H54 (cell line): ENCODE measurements at places on chromosomes 7 and 10.

- no peak for DNase-seq
Measured at GRCh38 chr10:7526017-7526400, 115.2 kb upstream of the SFMBT2 start.

DNA sequence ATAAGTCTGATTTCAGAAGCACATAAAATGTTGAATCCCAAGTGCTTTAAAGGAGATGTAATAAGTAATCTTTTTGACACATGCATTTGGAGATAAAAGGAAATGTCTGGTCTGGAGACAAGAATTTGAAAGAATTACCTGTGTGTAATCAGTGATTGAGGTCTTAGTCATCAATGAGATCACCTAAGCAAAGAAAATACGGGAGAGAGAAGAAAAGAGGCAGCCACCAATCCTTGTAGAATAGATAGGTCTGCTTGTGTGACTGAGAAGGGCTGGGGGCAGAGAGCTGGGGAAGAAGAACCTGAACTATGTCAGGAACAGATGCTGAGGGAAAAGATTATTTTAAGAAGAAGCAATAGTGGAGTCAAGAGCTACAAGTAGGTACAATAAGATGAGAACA lies 49.3 kb upstream of the ITPRID1 start:
- DNase-seq = no peak

GRCh38 chr7:8141070-8141469 lies 120.9 kb downstream of the ICA1 start:
- DNase-seq = no peak

- DNase-seq = no peak
Measured at GRCh38 chr10:26198119-26198518, 18.5 kb upstream of the GAD2 start.

- DNase-seq = no peak
Measured at GRCh38 chr10:20863008-20863407, 34.1 kb downstream of the NEBL start.

DNA sequence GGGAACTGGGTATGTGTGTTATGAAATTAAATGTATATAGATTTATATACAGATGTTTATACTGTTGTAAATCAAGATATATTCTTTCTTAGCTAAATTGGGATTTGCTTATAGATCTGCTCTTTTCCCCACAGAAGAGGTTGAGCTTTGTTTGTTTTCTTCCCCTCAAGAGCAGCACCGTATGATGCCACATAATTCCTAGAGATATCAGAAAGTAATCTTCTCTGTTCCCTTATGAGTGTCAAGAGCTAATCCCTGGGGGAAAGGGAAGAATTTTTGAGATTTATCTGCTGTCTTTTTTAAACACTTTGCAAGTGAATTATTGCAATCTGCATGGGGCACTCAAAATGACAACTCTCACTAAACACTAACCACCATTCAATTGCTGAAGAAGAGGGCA lies 68.7 kb upstream of the SP4 start:
- DNase-seq = no peak

DNA sequence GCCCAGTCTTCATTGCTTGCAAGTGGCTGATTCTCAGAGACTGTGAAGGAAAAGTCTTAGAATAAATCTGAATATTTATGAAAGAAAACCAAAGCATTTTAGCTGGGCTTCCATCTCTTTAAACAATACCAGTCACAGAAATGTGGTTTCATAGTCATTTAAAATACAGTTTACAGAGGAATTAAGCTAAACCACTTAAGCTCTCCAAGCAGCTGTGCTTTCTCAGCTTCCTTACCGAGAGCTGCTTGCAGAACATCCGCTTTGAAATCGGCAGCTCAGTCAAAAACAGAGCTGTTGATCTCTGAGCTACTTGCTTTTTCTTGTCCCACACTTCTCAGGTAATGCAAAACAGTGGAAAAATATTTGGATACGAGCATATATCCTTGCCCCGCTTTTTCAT lies 134.5 kb downstream of the DYNC1I1 start:
- DNase-seq = no peak

DNA sequence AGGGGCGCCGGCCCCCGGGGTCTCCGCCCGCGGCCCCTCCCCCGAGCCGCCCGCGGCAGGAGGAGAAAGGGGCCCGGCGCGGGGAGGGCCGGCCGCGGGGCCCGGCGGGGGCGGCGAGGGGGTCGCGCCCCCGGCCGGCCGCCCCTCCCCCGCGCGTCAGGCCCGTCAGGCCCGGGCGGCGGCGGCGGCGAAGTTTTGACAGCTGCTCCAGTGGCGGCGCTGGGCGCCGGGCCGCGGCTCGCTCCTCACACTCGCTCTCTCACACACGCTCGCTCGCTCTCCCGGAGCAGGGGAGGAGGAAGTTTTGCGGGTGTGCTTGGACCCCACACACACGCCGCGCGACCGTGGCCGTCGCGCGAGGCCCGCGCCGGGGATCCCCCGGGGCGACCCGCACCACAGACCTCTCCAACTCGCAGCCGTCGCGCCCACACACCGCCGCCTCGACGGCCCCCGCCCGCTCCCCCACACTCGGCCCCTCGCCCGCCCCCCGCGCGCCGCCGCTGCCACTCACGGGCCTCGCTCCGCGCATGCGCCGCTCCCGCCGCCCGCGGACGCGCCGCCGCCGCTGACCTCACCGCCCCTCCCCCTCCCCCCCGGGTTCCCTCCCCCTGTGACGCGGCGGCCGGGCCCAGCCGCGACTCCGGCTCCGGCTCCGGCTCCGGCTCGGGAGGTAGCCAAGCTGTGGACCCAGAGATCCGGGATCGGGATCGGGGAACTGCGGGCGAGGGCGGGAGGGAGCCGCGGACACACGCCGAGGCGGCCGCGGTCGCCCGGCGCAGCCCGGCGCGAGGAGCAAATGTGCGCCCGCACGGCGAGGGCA lies 518 bp upstream of the KMT2C start:
- DNase-seq = peak; percentile 88

DNA sequence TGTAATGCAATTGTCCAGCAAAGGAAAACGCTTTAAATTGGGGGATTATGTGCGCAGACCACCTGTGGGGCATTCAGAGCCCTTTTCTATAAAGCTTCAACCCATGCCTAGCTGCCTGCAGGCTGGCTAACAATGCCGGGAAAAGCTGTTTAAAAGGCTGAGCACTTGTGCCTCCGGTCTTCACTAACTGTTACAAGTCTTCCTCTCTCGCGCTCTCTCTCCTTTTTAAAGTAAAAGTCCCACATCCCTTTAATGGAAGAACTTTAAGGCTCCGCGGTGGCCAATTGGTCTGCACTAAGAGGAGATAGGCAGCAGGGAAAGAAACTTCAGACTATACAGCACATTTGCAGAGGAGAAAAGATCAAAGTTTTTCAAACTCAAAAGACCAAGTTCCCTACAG lies 4.6 kb downstream of the FZD8 start:
- DNase-seq = no peak

GRCh38 chr10:110284262-110284661 lies 20.5 kb downstream of the SMNDC1 start:
- DNase-seq = no peak

DNA sequence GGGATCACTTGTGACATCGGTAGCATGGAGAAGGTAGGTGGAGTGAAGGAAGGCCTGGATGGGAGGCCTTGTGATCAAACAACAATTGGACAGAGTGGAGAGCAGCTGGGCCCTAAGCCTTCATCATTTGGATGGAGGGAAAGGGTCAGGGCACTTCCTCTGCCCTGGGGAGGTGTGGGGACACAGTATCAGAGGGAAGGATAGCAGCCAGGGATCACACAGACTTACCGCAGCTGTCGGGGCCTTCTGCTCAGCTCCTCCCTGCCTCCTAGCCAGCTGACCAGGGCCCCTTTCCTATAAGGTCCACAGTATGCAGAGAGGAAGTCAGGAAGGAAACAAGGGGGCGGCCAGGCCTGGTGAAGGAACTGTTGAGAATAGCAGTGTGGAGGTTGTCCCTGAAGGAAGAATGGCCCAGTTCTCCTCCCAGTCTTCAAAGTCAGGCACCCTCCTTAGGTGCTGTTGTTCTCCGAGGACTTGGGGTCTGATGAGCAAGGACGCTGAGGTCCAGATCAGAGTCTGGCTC lies 62.1 kb downstream of the ABCC2 start:
- DNase-seq = no peak

DNA sequence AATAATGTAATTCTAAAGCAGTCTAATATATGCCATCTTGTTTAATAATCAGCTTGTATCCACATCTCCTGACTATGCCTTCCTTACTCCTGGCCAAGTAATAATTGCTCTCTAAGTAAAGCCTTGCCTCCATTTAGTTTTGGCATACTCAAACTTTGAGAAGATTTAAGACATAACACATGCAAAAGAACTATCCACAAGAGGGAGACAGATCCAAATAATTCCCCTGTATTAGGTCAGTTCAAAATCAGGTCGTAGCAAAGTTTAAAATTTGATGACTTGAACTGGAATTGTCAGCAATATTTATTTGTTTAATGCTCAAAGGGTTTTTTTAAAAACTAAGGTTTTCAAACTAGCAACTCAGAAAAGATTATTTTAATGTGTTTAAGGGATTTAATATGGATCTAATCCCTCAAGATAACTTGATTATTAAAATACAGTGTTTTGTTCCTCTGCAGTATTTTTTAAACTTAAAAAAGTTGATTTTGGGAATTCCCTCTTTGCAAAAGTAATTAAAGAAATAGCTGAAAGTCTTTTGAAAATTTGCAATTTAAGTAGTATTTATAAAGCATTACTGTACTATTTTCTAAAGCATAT lies 95.3 kb downstream of the HDAC9 start:
- DNase-seq = no peak

- no peak for DNase-seq
Measured at GRCh38 chr10:121683816-121684215, 85.6 kb upstream of the FGFR2 start.

GRCh38 chr10:25683344-25683743 lies 250.7 kb upstream of the MYO3A start:
- no peak for DNase-seq

DNA sequence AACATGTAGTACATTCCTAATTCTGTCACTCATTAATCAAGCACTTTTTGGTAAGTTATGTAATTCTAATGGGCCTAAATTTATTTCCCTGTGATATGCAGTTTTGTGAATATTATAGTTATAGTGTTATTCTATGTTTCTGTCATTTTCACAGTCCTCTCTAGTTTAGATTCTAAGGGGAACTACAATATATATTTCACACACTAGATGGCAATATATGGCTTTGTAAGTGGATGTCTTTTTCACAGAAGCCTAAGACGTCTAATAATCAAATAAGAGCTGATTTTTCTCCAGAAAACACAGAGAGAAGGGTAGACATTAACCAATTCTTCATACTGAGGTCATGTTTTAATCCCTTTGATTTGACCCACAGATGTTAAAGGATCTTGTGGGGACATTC lies 18.0 kb downstream of the RNLS start:
- no peak for DNase-seq

DNA sequence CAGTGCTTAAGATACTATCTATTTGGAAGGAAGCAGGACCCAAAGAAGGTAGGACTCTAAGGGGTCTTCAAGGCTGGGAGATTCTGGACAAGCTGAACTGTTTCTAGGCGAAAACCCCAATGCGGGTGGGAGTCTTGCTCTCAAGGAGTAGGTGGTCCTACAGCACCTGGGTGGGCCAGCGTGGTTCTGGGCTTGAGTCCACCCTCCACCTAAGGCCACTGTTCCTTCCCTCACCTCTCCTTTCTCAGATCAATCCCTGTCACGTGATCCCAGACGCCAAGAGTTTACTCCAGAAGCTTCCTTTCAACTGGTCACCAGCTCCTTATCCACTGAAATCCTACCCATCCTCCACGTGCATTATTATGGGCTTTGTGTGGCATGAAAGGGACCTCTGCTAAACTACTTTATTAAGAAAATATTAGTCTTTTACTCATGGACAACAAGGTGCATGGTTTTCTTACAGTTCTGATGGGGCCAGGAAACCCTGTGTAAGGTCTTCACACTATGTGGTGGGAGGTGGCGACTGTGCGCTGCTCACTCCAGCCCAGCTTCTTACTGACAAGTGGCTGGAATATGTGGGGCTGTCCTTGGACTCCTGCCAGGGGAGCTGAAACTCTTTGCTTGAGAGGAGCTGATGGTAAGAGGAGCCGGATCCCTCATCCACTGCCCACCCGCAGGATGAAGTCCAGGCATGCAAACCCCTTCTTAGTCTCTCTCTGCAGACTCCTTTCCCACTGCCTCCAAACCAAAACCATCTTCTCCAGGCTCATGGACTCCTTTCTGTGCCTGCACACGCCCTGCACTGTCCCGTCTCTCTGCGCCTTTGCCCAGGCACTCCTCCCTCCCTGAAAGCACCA lies 1.6 kb downstream of the ZNF746 start:
- no peak for DNase-seq

- no peak for DNase-seq
Measured at GRCh38 chr7:93830141-93830925, 60.2 kb downstream of the TFPI2 start.

- no peak for DNase-seq
Measured at GRCh38 chr7:151591866-151592265, 72.2 kb upstream of the RHEB start.

DNA sequence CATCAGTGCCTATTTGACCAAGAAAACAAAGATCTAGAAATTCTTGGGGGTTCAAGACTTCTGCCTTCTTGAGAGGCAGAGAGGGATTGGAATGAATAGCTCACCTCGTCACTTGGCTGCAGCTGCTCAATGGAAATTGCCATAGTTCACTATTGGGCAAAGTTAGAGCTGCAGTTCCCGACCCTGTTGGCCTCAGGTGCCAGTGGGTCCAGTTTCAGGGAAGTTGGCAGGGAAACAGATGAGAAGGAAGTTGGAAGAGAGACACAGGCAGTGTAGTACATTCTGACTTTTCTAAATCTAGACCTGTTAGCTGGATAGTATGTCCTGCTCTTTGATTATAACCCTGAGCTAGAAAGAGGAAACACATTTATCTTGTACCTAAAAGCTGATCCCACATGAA lies 19.1 kb downstream of the A1CF start:
- DNase-seq = no peak

- no peak for DNase-seq
Measured at GRCh38 chr10:5142199-5142598, 42.8 kb downstream of the AKR1C8 start.

DNA sequence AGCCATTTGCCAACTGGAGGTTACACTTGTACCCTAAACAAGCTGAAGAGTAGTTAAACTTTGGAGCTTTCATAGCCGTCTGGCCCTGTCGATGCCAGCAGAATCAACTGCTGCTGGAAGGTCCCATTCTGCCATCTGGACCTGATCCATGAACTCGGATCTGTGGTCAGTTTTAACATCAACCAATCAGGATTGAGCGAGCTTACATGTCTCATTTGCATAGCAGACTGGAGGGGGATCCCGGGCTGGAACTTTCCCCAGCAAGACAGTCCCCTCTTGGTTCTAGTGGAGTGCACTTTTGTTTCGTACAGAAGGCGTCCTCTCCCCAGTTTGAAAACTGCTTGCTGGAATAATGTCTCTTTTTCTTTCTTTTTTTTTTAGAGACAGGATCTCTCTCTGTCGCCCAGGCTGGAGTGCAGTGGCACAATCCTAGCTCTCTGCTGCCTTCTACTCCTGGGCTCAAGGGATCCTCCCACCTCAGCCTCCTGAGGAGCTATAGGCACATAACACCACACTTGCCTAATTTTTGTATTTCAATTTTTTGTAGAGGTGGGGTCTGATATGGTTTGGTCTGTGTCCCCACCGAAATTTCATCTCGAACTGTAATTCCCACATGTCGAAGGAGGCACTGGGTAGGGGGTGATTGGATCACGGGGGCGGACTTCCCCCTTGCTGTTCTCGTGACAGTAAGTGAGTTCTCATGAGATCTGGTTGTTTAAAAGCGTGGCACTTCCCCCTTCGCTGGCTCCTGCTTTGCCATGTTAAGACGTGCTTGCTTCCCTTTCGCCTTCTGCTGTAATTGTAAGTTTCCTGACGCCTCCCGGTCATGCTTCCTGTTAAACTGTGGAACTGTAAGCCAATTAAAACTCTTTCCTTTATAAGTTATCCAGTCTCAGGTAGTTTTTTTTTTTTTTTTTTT lies 42.8 kb upstream of the SEPHS1 start:
- no peak for DNase-seq
